ENCODE measurements at places on chromosomes 5 and 9.

- no peak for DNase-seq
Observed at GRCh38 chr9:105678163-105678562, 15.9 kb downstream of the TAL2 start.

DNA sequence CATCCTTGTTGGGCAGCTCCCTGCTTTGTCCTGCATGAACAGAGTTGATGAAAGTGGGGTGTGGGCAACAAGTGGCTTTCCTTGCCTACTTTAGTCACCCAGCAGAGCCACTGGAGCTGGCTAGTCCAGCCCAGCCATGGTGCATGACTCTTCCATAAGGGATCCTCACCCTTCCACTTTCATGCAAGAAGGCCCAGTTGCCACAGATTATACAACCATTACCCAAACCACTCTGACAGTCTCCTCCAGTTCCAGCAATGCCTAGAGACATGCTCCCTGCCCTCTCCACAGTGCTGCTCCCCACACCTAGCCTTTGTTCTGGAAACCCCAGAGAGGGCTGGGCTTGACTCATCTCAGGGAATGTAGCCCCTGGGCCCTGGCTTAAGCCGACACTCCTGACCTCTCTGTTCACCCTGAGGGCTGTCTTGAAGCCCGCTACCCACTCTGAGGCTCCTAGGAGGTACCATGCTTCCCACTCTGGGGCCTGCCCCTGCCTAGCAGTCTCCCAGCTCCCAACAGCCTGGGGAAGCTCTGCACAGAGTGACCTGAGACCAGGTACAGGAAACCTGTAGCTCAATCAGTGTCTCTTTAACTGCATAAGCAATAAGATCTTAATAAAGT is 3.9 kb downstream of the SLC35A4 start:
- DNase-seq: no peak

DNA sequence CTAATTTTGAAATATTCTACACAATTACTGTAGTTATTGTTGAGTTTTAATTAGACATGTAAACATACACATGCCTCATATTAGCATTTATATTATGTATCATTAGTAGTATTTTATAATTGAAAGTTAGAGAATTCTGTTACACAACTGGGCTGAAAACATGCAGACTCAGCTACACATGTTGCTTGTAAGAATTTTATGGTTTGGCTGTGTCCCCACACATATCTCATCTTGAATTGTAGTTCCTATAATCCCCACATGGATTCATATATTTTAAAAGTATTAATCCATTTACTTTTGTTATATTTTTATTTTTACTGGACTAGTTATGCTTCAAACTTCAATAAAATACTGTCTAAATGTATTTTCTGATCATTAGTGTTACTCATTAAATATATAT is 2075.3 kb upstream of the C9orf72 start:
- no peak for DNase-seq

GRCh38 chr5:172403817-172404216 is 50.5 kb downstream of the SH3PXD2B start:
- no peak for DNase-seq

- peak; percentile 46 for DNase-seq
Observed at GRCh38 chr9:61671276-61671973, 481.6 kb downstream of the SPATA31A7 start.

GRCh38 chr9:33103501-33104281 is 27.2 kb upstream of the SMU1 start:
- DNase-seq: no peak

DNA sequence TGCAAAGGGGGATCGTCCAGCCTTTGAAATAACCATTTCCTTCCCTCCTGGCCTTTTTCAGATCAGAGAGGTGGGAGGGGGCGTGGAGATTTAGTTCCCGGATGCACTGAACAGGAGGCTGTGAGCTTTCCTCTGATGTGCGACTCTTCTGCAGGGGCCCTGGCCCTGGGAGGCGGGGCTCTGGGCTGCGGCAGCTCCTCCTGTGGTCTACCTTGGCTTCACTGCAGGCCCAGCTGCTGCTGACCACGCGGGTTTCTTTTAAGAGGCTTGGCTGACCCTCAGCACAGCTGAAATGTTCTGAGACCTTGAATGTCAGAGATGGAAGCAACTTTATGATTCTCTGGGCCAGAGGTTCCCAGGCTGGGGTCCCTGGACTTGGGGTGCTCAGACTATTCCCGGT is 27.0 kb upstream of the COL15A1 start:
- DNase-seq: peak; percentile 87

- peak; percentile 52 for DNase-seq
Observed at GRCh38 chr9:15211160-15211814, 95.7 kb downstream of the TTC39B start.

- no peak for DNase-seq
Observed at GRCh38 chr5:152118676-152119470, 194.2 kb upstream of the GLRA1 start.

DNA sequence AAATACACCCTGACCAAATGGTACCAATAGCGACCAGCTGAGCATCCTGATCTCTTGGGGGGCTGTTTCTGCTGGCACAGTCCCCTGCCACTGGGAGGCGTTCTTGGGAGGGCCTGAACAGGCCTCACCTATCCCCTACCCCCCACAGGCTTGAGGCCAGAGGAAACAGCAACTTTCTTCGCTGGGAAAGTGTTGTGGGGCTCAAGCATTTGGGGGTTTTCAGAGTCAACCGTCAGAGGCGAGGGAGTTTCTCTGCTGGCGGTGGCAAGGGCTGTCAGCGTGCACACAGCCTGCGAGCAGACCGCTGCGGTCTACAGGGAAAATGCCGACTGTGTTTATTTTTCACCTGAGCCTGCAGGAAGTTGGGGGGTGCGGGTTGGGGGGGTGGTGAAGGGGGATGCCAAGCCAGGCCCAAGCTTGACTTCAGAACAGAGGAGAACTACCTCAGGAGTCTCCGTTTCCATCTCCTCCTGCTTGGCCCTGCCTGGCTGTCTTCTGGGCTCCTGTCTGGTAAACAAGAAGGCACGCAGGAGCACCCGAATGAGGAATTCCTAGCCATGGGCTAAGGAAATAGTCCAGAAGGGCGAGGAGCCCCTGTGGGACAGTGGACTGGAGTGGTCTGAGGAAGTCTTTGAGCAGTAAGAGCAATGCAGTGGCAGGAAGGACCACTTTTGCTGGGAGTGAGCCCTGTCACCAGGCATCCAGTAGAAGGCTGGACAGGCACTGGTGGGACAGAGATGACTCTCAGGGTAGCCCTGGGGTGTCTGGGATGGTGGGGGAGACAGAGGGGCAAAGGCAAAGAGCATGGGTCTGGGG is 18.1 kb downstream of the TCF7 start:
- peak; percentile 86 for DNase-seq

DNA sequence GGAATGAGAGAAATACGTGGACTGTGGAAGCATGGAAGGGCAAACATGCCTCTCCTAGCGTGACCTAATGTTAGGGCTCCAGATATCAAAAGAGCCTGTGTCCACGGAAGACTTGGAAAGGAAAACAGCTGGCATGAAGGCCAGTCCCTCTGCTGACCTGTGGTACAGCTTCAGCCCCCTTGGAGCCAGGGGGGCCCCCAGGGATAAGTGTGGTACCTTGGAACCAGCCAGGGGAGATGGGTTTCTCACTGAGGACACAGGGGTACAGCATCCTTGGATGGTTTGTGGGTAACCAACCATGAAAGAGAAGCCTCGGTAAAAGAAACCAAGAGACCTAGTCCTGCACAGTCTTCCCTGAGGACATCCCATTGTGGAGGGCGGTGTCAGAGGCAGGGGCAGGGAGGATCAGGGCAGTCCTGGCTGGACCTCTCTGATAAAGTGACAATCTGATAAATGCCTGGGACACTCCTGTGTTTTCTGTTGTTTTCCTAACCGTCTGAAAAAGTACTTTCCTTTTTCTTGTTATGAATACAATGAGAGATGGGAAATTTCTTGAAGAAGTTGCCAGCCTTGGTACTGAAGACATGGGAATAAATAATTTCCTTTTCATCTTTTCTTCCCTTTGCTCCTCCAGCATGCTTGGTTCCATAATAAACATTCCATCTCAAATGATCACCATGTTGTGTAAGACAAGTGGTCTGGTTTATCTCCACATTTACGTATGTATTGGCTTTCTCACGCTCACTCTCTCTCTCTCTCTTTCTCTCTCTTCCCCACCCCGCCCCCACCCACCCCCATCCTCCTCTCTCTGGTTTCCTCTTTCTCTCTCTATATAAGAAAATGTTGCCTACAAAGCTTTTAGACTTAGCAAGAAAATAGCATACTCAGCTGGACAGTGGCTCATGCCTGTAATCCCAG is 102.1 kb downstream of the SUSD1 start:
- DNase-seq: no peak

GRCh38 chr5:176621661-176622079 is 8.7 kb downstream of the SNCB start:
- DNase-seq: no peak

DNA sequence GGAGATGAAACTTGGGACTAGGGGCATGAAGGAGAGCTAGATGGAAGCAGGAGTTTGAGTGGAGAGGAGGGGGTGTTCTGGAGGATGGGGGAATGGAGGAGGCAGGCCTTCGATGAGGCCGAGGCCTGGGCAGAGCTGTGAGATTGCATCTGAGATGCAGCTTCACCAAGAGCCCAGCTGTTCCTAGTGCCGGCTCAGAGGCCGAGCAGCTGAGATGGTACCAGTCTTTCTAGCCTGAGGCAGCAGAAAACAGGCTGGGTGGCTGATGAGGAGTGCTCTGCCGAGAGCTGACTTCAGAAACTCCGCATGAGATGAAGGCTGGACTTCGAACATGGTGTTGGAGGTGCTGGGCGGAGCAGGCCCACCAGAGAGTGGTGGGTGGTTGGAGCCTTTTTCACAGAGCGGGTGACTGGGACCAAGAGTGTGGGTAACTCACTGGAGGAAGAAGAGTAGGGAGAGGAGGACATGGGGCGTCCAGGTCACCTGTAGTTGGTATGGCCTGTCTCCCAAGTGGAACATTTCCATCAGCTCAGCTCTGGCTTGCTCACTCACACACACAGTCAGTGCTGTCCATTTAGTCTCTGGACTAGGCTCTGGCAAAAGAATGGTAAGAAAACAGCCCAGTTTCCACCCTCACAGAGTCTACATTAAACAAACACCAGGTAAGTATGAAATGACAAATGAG is 54.7 kb downstream of the TMOD1 start:
- DNase-seq: no peak

DNA sequence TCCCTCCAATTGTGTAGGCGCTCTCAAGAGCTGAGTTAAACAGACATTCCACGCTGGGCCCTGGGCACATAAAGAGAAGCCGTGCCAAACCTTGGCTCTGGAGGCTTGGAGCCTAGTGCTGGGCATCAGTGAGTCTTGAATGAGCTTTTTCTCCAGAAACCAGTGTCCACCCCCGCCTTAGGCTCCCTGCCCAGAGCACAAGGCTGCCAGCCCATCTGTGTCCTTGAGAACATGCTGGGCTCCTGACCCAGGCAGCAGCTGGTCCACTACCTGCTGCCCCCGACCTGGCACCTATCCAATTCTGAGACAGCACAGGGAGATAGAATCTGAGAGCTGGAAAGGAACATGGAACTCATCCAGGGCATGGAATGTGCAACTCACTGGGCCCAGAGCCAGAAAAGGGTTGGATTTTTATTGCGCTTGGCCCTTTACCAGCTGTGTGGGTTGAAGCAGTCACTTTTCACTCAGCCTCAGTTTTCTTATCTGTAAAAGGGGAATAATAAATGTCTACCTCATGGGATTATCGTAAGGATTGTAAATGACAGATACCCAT is 92.4 kb upstream of the CPLX2 start:
- no peak for DNase-seq

DNA sequence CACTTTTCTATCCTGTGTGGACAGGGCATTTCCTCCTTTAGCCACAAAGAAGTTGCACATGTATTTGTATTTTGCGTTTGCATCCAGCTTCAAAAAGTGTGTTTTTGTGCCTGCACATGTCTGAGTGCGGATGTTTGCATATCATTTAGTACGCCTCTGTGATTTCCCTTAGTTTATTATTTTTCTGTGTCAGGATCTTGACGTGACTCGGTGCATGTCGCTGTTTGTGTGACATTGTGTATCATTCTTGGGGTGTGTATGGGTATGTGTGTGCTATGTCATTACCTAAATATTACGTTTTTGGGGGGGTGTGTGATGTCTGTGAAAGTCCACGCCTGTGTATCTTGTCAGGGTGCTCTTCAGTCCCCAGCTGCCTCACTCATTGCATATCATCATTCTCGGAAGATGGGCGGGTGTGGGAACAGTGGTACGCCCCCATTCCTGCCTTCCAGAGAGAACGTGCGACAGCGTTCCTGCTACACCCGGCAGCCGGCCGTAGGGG is 416 bp upstream of the PAIP2 start:
- no peak for DNase-seq

- no peak for DNase-seq
Observed at GRCh38 chr5:149474198-149474597, 77.0 kb downstream of the CSNK1A1 start.

DNA sequence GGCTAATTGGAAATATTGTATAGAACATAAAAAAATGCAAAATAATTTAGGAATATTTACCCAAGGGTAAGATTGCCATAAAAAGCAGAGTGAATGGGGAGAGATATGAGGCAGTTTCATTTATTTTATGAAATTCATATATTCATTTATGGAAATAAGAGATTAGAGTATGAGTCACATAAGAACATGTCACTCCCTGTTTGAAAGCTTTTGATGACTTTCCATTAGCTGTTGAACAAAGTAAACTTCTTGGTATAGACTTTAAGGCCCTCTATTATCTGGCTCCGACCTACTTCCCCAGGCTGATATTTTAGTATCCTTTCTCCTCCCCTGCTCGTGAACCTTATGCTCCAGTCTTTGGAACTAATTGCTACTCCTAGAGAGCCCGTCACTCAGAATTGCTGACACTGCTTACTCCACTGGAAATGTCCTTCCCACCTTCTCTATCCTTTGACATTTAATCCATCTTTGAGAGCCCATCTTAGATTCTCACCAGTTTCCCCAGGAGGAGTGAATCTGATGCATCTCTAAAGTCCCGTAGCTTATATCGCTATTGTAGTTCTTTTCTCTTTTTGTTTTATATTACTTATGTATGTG is 8.9 kb upstream of the ACTBL2 start:
- DNase-seq: no peak

DNA sequence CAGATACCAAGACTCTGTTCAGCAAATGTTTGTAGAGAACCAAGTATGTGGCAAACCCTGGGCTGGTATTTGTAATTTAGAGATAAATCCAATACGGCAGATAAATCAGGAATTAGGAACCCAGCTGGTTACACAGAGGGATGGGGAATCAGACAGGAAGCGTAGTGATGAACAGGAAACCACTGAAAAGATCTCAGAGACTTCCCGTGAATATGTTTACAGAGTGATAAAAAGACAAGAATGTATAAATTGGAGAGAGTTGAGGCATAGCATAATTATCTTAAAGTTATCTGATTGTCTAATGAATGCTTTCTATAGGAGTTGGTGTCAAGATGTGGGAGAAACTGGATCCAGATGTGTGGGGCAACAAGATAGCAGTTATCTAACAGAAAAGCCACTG is 246.6 kb upstream of the SMARCA2 start:
- no peak for DNase-seq

GRCh38 chr5:62343428-62343827 is 37.4 kb downstream of the KIF2A start:
- no peak for DNase-seq

GRCh38 chr5:159878988-159879471 is 37.3 kb upstream of the ADRA1B start:
- DNase-seq: peak; percentile 72

- no peak for DNase-seq
Observed at GRCh38 chr5:173101245-173101644, 43.1 kb upstream of the BNIP1 start.
